ENCODE measurements at places on chromosomes 7 and 10. TPM values are rescaled to one million over a fixed set of nuclear protein-coding genes. Genes with fewer than 3 reads are reported as not detected.

GRCh38 chr10:11197266-11197712, 179.6 kb downstream of the CELF2 start:
- no peaks in the 10 kb centered on the region for H3K36me3 ChIP-seq
- no peaks in the 10 kb centered on the region for H3K27me3 ChIP-seq
- peak; percentile 69 for DNase-seq

DNA sequence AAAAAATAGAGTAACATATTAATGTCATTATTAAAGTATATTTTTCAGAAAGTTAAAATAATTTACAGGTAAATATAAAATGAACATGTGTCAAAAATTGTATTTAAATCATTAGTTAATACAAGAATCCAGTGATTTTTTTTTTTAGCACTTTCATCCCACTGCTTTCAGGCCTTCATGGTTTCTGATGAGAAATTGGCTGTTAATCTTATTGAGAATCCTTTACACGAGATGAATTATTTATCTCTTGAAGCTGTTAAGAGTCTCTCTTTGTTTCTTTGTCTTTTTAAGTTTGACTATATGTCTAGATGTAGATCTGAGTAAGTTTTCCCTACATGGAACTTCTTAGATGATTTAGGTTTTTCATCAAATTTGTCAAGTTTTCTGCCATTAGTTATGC, 578.5 kb upstream of the KCND2 start:
- H3K27ac ChIP-seq: no peak overlapping the region
- DNase-seq: no peak
- no peaks in the 10 kb centered on the region for H3K27me3 ChIP-seq
- H3K36me3 ChIP-seq: no peaks in the 10 kb centered on the region

DNA sequence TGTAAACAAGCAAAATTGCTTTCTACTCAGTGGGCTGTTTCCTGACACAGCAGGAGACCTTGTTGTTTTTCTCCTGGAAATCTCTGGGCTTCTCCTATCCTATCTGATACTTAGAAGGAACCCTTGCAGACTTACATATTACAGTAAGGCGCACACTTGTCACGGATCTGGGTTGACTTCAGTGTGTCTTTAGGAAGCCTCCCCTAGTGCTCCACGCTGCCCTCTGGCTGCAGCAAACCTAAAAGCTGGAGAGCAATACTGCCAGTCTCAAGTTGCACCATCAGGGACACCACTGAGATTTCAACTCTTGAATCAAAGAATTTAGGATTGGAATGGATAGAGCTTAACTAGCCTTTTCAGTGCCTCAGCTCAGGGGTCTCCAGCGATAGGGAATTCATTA, 495.3 kb downstream of the LRMDA start:
- H3K36me3 ChIP-seq: no peaks in the 10 kb centered on the region
- no peaks in the 10 kb centered on the region for H3K4me1 ChIP-seq
- no peak for DNase-seq
- H3K4me3 ChIP-seq: no peak overlapping the region
- H3K27me3 ChIP-seq: no peaks in the 10 kb centered on the region

GRCh38 chr7:143884969-143885559, 16.9 kb downstream of the TCAF1 start:
- H3K36me3 ChIP-seq: no peaks in the 10 kb centered on the region
- no peaks in the 10 kb centered on the region for H3K27me3 ChIP-seq

DNA sequence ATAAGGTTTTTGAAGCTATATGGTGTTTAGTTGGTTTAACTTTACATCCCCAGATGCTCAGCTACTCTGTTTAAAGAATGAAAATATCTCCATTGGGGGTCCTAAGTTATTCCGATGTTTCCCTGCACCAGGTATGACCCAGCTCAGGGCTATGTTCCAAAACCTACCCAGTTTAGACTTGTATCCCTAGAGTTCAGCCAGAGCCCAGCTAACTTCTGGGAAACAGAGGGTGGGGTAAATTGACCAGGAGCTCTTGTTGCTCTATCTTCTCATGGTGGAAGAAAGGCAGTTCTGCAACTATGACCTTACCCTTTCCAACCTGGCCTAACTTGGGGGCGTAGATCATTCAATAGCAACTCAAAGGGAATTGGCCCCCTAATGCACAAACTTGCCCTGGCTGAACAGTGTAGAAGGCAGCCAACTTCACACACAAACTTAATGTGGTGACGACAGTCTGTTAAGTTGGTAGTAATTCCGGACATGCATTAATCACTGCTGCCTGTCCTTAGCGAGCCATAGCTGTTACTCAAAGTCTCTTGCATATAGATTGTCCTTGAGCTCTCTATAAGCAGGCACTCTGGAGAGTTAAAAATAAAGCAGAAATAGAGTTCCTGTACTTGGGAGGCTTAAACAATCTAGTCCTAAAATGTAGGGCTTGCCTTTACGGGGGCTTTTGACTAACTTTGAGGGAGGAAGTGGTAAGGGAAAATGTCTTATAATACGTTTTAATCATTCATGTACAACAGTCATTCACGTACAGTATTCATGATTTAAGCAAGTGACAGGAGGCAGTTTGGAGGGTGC, 5.3 kb upstream of the ZNRF2 start:
- no peaks in the 10 kb centered on the region for H3K27me3 ChIP-seq
- H3K4me3 ChIP-seq: no peak overlapping the region
- no peak for DNase-seq
- H3K27ac ChIP-seq: no peak overlapping the region

GRCh38 chr10:34273340-34273739, 541.8 kb downstream of the PARD3 start:
- H3K27me3 ChIP-seq: no peaks in the 10 kb centered on the region
- H3K36me3 ChIP-seq: no peaks in the 10 kb centered on the region
- H3K27ac ChIP-seq: no peak overlapping the region
- H3K4me1 ChIP-seq: no peaks in the 10 kb centered on the region

- H3K27ac ChIP-seq: no peak overlapping the region
- H3K36me3 ChIP-seq: no peaks in the 10 kb centered on the region
- no peak overlapping the region for H3K4me3 ChIP-seq
- H3K4me1 ChIP-seq: no peaks in the 10 kb centered on the region
- no peaks in the 10 kb centered on the region for H3K27me3 ChIP-seq
Measured at GRCh38 chr10:35585903-35586535, 19.1 kb upstream of the GJD4 start.

DNA sequence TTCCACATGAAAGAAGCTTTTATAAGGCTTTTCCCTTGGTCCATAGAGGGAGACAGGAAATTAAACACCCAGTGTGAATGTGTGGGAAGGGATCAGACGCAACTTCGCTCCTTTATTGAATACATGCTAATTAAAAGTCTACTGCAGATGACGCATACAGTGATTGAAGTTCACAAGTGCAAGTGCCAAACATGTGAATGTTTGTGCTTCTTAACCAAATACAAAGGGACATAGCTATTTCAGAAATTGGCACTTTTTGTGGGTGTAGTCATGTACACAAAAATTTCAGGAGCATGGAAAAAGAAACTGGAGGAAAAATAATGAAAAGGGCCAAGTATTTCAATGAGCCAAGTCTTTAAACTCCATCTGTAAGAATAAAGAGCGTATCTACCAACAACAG, 283.7 kb downstream of the SKAP2 start:
- H3K4me3 ChIP-seq: no peak overlapping the region
- no peaks in the 10 kb centered on the region for H3K4me1 ChIP-seq
- H3K36me3 ChIP-seq: no peaks in the 10 kb centered on the region
- no peak for DNase-seq

The NODAL gene
- not detected for total RNA-seq

The HIPK2 gene
- total RNA-seq: 72.7 TPM

The SLC13A1 gene
- not detected for total RNA-seq
